ENCODE measurements at places on chromosomes 6 and 20.

DNA sequence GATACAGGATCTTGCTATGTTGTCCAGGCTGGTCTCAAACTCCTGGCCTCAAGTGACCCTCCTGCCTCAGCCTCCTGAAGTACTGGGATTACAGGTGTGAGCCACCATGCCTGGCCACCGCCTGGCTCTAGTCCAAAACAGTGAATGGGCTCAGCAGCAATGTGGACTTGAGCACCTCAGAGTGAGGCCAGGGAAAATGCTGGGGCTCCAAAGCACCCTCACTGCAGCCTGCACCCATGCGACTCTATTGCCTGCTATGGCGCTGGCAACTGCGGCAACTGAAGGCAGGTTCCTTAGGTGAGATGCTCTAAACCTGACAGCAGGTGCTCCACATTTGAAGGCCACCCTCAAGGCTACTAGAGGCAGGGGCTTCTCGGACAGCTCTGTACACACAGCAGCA lies 26.5 kb downstream of the MAP1LC3A start:
- no peak for DNase-seq

DNA sequence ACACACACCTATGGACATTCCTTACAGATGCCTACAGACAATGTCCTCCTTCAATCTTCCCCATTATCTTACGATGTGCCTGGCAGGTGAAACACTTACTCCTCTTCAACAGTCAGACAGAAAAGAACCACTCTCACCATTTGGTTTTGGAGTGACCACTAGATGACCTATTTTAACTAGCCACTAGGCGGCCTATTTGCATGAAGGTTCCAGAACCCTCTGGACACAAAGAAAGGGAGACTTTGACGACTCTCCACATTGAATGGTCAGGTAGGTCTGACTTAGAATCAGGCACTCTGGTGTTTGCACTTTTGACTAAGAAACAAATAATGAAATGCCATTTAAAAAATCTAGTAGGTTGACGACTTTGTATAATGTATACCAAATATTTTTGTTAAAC lies 42.0 kb downstream of the PNLDC1 start:
- DNase-seq: no peak

- no peak for DNase-seq
Measured at GRCh38 chr6:14079433-14079832, 38.1 kb upstream of the CD83 start.

DNA sequence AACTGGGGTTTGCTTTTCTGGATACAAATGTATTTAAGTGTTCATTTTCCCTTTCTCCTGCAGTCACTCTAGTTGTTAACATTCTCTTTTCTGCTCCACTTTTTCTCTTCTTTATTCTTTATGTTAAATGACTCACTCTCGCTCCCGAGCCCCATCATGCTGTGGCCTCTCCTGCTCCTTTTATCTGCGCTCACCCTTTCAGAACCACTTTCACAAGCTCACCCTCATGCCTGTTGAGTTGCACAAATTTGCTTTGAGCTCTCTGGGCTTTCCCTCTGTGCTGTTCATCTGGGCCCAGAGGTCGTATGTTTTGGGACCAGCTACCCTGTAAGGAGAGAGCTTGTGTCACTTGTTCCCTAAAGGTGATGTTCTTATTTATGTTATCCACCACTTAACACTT lies 98.1 kb upstream of the ASCC3 start:
- DNase-seq: no peak

GRCh38 chr6:31620586-31621319 lies at the start of gene PRRC2A:
PRRC2A (plus strand) TSS chr6:31620715; CDS start chr6:31622790, 2,075 bp downstream.
- DNase-seq: peak; percentile 55

GRCh38 chr20:10671919-10672623 lies 1.7 kb downstream of the JAG1 start:
- DNase-seq: no peak

GRCh38 chr6:125700581-125701353 lies 48.7 kb upstream of the HEY2 start:
- no peak for DNase-seq
